ENCODE measurements at places on chromosomes 6 and 20.

- no peak for DNase-seq
These were observed 117.4 kb upstream of the GRIK2 start for GRCh38 chr6:101276066-101276465.

DNA sequence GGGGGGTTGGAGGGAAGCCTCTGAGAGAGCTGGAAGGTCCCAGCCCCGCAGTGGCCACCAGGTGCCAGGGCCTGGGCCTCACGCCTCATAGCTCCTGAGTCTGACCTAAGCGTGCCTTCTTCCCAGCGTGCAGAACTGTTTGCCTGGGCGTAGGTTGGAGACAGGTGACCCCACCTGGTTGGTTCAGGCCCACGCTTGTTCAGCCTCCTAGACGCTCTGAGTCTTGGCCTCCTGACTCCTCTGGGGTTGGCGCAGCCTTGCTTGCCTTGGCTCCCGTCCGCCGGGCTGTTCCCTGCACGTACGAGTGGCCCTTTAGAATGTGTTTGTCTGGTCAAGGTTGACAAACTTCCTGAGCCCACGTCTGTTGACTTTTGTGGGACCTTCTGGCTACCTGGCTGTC, 70.8 kb downstream of the EYA2 start:
- DNase-seq = no peak

- no peak for DNase-seq
These were observed 17.1 kb downstream of the REPS1 start for GRCh38 chr6:138970856-138971425.

DNA sequence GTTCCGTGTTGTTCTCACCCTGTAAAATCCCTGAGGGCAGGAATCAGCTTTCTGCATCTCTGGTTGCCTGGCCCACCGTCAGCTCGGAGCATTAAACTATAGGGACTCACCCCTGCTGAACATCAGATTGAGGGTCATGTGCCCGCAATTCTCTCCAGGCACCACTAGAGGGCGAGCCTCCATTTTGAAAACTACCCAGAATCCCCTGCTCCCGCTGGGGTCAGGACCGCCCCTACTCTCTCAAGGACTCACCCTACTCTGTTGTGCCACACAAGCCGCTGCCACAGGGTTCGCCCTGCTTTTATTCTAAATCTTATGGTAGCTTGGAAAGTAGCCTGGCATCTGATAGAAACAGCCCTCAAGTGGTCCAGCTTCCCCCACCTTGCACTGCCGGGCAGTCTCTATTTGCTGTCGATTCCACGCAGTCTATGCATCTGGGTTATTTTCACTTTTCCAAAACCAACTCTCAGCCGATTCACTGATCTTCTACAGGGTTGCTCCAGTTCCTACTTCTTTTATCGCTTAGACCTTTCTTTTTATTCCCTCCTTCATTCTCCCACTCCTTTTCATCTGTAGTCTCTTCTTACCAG, 244.1 kb upstream of the QKI start:
- no peak for DNase-seq

GRCh38 chr20:34062570-34063482, 49.2 kb downstream of the EIF2S2 start:
- DNase-seq = no peak

GRCh38 chr6:78830805-78831204, 36.5 kb upstream of the IRAK1BP1 start:
- DNase-seq = no peak

GRCh38 chr6:156865019-156865629, 87.9 kb downstream of the ARID1B start:
- no peak for DNase-seq

- no peak for DNase-seq
These were observed 78.9 kb downstream of the ANKRD60 start for GRCh38 chr20:58149437-58150091.

DNA sequence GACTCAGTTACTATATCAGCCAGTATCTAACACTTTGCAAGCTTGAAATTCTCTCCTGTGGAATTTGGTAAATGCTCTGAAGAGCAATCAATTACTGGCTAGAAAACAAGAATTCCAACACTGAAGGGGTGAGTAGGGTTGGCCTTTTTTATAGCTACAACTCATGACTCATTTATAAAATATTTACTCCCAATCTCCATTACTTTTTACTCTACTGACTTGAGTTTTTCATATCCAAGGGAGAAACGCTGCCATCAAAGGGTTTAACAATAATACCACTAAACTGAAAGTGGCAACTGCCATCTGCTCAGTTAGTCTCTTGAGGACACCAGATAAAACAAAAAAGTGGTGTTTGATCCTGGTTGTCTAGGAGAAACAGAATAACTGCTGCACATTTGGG, 203.1 kb downstream of the UBE3D start:
- DNase-seq = no peak

- no peak for DNase-seq
These were observed 126.4 kb upstream of the CD93 start for GRCh38 chr20:23212464-23212995.

DNA sequence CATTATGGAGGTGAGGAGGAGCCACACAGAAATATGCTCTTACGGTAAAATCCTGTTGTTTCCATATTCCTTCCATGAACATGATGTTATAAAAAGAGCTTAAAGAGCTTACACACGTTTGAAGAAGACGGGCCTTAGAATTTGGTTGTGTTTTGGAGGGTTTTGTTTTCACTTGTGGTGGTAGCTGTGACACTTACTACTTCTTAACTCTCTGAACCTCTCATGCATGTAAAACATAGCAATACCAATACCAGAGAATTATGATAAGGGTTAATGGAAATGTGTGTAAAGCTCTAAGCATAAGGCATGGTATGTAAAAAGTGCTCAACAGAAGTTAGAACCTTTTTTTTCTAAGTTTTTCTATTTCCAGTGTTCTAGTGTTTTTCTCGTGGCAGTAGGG, 256.1 kb upstream of the KCNQ5 start:
- DNase-seq = no peak

DNA sequence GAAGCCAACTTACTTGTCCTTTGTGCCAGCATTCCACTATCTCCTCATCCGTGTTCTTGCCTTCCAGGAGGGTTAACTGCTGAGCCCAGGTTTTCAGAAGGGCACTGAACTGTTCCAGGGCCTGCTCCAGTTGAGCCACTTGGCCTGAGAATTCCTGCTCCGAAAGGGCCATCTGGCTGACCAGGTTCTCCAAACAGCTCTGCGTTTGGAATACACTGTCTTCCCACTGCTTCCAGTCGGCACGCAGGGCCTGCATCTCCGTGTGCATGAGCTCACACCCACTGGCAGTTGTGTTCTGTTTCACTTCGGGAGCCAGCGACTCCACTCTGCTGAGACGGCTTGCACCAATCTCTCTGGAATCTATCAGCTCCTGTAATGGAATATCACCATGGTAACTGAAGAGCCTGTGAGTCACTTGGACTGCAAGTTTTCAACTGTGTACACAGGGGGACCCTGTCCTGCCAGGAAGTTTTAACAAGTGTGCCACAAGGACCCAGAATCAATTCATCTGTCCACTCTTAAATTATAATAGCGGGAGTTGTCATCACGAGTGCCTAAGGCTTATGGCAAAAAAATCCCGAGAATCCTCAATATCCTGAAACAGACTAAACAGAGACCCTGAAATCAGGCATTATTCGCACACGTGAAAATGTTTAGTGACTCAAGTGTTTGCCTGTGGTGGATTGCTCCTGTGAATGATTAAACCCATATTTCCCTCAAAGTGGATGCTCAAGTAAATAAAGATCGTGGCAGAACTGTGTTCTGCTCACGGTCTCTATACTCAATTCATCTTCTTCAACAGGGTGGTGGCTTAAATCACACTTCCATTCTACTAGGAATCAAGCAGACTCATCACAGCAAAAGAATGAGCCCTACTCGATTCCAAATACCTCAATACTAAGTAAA, 255.9 kb downstream of the SYNE1 start:
- DNase-seq = no peak

DNA sequence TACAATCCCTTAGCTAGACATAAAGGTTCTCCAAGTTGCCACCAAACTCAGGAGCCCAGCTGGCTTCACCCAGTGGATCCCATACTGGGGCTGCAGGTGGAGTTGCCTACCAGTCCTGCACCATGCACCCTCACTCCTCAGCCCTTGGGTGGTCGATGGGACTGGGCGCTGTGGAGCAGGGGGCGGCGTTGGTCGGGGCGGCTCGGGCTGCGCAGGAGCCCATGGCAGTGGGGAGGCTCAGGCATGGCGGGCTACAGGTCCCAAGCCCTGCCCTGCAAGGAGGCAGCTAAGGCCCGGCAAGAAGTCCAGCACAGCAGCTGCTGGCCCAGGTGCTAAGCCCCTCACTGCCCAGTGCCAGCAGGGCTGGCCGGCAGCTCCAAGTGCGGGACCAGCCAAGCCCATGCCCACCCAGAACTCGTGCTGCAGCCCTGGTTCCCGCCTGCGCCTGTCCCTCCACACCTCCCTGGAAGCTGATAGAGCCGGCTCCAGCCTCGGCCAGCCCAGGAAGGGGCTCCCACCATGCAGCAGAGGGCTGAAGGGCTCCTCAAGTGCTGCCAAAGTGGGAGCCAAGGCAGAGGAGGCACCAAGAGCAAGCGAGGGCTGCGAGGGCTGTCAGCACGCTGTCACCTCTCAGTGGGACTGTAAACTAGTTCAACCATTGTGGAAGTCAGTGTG, 912.1 kb downstream of the PHF3 start:
- no peak for DNase-seq

GRCh38 chr6:166499350-166500163, 86.9 kb downstream of the RAMACL start:
- DNase-seq = no peak

DNA sequence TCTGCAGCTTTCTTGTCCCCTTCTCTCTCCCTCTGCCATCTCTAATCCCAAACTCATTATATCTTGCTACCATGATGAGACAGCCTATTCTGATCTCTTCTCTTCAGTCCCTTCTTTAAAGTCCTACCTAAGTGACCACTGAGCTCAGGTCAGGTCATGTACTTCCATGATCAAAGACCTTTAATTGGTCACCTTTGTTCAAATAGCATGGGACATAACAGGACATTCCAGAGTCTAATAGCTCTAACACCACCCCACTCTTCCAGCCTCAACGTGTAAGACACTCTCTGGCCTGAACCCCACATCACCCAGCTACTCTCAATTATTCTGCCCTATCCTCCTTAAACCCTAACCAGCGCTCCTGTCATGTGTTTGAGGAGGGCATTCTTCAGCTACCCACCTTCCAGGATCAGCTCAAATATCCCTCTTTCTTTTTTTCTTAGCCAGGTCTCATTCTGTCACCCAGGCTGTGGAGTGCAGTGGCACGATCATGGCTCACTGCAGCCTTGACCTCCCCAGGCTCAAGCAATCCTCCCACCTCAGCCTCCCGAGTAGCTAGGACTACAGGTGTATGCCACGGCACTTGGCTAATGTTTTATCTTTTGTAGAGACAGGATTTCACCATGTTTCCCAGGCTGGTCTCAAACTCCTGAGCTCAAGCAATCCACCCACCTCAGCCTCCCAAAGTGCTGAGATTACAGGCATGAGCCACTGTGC, 2.1 kb upstream of the SMLR1 start:
- no peak for DNase-seq

- DNase-seq = no peak
These were observed 35.4 kb downstream of the SLC16A10 start for GRCh38 chr6:111122458-111123286.

DNA sequence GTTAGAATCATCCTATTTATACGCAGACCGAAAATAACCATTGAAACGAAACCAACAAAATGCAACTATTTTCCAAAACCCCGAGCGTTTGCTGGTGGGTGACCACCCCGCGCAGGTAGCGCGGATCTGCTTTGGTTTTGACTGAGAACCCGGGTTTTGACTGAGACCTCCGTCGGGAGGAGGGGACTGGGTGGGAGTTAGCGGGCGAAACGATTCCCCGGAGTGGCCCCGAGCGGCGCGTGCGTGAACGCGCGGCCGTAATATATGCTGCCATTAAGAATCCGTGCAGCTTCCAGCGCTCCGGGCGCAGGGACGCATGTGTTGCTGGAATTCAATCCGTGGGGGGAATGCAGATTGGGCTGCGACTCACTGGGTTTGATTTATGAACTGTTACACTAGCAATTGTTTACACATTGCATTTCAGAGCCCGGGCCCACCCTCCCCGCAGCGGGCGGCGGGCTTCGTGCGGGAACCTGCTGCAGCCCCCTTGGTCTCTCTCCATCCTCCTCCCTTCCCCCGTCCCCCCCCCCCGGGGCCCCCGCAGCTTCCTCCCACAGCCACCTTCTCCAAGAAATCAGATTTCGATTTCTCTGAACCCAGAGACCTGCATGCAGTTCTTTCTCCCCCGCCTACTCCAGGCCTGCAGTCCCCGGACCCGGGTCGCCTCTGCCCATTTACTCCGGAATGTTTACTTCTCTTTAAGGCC, 9.9 kb downstream of the NRN1 start:
- DNase-seq = peak; percentile 89

DNA sequence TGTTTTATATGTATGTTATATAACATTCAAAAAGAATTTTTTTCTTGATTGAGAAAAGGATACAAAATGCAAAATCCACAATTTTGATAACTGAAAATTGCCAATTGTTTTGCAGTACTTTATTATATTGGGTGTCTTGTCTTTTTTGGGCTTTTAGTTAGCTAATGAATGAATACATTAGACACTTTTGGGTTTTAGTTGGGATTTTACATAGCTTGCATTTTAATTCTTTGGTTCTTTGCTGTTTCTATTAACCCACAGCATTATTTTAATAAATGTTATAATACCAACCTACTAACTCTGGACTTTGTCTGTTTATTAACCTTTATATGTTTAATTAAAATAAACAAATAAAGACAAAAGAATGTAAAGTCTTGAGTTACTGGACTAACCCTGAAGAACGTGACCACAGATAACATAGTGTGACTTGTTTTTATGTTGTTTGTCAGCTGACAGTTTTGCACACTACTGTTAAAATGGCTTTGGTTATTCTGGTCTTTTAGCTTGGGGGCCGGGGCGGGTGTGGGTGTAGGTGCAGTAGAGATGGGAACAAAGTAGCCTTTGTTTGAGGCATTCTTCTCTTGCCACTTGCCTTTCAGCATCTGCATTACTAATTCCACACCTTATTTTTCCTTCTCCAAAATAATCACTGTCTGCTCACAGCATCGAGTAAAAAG, 159.1 kb downstream of the QKI start:
- DNase-seq = no peak

- no peak for DNase-seq
These were observed 1.2 kb downstream of the TRAF3IP2 start for GRCh38 chr6:111604259-111605099.

GRCh38 chr6:137045222-137045789, 541 bp upstream of the IL20RA start:
- DNase-seq = no peak

DNA sequence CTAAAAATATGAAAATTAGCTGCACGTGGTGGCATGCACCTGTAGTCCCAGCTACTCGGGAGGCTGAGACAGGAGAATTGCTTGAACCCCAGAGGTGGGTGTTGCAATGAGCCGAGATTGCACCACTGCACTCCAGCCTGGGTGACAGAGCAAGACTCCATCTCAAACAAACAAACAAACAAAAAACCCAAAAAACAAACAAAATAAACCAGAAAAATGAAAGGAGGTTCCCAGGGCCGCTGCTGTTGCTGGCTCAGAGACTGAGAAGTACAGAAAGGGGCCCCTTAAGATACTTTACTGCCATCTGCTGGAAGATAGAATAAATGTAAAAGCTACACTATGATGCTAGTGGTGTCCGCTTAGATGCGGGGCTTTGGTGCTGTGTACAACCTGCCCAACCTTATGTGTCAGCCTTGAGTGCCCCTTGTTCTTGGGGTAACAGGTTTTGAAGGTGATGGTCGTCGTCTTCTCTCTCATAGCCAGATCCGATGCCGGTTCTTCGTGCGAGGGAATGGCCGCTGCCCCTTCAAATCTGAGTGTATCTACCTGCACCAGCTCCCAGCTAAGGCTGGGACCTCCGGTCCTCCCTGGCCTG, 2.8 kb upstream of the FANCE start:
- peak; percentile 83 for DNase-seq

All from NCI-H2227 treated with DMSO at 0.1 percent for 48 hours (cell line).